CD8-positive, alpha-beta memory T cell (primary cell): ENCODE measurements at places on chromosomes 3 and 15.
A peak's percentile ranks its signal among the peaks of the same experiment; 100 is the strongest.

- no peak for DNase-seq
Measured at GRCh38 chr3:54670201-54671000, 257.5 kb downstream of the LRTM1 start.

DNA sequence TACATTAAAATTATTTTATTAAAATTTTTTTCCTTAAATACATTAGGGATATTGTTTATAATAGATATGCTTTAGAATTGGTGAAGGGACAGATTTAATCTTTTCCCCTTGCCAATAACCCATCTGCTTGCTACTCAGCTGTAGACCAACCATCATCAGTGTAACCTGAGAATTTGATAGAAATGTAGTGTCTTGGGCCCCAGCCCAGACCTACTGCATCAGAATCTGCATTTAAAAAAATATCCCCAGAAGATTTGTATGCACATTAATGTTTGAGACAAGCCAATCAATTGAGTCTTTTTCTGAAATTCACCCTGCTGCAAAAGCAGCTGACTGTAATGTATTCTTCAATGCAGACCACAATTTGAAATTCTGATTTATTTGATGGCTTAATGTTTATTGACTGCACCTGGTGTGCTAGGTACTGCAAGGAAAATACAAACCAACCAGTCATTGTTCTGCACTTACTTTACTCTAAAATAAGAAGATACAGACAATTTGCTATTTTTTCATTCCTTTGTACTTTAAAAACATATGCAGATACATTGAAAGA is 190.7 kb upstream of the SGO1 start:
- DNase-seq = no peak

DNA sequence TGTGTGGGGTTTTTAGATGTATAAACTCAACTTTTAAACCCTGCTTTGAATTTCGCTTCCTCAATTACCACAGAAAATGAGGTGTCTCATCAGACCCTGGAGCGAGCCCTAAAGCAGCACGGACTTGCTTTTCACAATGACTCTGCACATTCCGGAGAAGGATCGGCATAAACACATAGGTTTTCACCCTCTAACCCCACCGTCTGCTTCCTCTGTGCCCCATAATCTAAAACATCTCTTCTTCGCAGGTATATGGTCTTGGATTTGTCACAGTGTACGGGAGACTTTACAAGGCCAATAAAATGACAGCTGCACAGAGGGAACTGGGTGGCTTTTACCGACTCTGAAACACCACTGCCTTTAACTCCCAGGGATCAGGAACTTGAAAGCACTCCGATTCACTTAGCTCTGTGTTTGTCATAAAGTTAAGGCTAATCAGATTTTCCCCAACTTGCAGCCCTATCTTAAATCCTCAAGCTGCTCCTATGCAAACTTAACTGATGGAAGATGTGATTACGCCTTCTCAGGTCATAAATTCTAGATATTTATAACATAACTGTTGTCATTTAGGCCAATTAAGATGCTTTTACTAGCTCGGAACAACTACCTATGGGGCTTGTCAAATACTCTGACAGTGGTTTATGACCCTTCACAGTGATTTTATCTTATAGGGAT is 133.4 kb upstream of the WNT5A start:
- no peak for DNase-seq

GRCh38 chr3:159655202-159655601 is 333.4 kb upstream of the IL12A start:
- no peak for DNase-seq

GRCh38 chr3:190183121-190183520 is 62.4 kb upstream of the P3H2 start:
- DNase-seq = no peak

GRCh38 chr3:71218508-71218907 is 365.0 kb downstream of the FOXP1 start:
- DNase-seq = no peak

DNA sequence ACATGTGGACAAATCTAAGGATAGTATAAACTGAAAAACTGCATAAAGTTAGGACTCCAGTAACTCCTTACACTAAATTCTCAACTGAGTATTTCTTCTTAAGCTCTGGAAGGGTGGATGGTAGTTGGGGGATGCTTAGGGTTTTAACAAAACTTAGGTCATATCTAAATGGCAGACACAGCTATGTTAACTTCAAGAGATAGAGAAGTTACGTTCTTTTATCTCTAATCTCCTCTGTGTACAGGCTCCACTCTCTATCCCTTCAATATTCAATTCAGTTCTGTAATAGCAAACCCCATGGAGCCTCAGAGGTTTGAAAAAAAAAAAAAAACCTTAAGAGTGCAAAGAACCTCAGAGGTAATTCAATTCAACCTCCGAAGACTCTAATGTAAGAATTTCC is 3.1 kb downstream of the CMTM6 start:
- DNase-seq = no peak

- no peak for DNase-seq
Measured at GRCh38 chr3:140509534-140509933, 168.3 kb upstream of the TRIM42 start.

- no peak for DNase-seq
Measured at GRCh38 chr3:190747571-190747970, 114.9 kb downstream of the GMNC start.

DNA sequence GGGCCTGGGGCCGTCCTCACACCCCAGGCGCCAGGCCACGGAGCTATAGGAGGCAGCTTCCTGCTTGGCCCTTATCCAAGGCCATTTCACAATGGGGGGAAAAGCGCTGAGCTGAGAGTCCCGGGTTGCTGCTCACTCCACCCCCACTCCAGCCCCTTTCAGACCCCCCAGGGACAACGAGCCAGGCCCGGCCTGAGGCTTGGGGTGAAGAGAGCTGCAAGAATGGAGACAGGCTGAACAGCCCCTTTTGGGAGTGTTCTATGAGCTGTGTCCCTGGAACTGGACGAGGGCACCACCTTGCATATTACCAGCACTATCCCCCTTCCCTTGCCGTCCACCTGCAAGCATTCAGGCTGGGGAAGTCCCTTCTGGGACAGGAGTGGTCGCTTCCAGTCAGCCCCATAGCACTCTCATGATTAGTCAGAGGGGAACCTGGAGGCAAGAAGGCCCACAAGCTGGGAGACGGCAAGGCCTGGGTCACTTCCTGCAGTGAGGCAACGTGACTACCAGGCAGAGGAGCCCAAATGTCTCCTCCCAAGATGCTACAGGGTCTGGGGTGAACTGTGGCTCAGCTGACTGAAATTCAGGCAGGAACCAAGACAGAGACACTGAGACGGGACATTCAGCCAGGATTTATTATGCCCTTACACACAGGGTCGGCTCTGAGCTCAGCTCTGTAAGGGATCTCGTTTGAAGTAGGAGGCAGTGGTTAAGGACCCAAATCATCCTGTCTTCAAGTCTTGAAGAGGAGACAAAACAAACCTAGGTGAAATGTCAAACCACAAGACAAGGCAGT is 8.6 kb upstream of the SRP14 start:
- peak; percentile 32 for DNase-seq

GRCh38 chr3:17823036-17823435 is 80.6 kb upstream of the TBC1D5 start:
- no peak for DNase-seq

DNA sequence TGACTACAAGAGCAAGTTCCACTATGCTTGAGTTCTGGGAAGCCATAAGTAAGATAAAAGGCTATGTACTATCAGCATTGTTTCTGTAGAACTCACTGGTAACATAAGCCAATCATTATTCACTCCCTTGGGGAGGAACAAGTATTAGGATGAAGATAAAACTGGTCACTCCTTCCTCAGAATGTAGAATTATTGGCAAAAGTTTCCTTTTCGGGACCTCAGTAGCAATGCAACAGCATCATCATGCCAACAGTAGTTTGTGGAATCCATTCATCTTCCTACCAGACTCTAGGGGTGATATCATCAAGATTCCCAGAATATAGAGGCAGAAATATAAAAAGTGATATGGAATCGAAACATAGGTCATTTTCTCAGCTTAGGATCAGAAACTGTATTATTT is 209.5 kb downstream of the PLOD2 start:
- no peak for DNase-seq

GRCh38 chr15:46088486-46089445 is 453.9 kb downstream of the SQOR start:
- no peak for DNase-seq

DNA sequence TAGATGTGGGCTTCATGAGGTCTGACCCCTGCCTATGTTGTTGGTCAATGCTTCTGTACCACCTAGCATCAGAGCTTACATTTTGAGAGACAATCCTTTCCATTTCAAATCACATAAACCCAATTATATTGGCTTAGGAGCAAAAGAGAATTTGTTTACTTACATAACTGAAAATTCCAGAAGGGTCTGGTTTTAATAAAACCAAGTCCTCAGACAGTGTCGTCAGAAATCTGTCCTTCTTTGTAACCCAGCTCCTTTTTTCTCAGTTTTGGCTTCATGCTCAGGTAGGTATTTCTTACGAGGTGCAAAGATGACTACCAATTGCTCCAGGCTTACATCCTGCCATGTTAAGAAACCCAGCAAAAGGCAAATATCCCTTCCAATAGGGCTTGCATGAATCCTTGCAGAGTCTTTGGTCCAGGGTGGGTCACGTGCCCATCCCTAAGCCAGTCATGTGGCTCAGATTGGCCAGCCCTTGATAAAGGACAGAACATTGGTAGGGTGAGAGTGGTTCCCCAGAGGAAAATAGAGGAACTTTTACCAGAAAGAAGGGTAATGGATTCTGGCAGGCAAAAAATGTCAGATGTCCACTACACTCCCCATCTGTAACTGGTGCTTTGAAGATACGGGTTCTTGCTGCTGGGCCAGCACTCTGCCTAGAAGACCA is 50.2 kb upstream of the VILL start:
- DNase-seq = no peak

DNA sequence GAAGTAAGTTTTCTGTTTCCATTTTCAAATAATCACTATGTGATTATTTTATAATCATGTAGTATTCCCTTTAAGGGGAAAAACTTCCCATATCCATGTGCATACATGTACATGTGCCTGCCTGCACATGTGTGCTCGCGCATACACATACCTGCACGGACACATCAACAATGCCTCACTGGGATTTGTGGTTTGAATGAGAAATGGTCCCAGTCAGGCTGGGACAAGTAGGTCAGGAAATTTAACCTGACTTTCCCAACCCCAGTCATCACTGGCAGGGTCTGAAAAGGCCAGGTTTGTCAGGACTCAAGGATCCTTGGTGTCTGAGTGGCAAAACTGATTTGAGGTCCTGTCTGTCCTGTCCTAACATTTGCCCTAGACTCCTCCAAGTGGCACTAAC is 109.3 kb upstream of the MRPS22 start:
- no peak for DNase-seq

DNA sequence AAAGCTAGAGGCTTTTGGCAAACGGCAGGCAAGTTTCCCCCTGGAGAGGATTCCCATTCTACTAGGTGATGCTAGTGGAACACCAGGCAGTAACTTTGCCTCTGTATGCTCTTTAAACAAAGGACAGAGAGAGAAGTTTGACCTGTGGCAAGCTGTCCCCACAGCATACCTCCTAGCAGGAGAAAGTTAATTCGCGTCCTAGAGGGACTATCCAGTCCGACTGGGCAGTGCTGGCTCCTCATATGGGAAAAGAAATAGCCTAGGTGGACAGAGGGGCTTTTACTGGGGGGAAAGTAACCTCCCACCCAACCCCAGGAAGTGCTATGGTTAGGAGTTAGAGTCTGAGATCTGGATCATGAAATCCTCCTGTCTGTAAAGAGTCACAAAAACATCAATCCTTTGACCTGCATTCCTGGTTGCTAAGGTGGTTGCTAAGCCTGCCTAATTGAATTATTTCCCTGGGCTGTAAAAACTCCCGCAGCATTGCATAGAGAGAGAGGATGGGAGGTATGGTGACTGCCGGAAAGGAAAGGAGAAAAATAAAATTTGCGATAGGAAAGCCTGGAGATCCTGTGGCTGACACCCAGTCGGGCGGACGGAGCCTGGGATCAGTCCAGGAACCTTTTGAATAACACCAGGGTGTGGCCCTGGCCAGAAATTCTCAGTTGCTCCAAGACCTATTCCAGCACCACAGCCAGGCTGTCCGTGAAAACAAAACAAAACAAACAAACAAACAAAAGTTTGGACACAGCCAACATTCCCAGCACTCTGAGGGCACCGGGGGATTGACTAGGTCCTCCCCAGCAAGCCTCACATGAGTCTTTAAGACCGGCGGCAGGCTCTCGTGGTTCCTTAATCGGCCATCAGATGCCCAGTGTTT is 67.7 kb upstream of the ATP11B start:
- DNase-seq = no peak

DNA sequence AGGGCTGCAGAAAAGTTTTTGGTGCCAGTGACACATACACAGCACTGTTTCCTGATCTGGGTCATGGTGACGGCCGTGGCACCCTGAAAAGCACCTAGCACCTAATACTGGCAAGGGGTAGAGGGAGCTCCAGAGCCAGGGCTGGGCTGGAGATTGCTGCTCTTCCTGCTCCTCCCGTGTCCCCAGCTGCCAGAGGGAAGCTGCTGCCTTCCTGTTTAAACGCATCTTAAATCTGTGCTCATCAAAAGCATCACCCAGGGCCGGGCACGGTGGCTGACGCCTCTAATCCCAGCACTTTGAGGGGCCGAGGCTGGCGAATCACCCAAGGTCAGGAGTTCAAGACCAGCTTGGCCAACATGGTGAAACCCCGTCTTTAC is 156.7 kb upstream of the MEF2A start:
- DNase-seq = no peak
